ENCODE measurements at places on chromosomes 6 and 20. TPM values are rescaled to one million over a fixed set of nuclear protein-coding genes. Genes with fewer than 3 reads are reported as not detected.

Gene SLC17A4
- total RNA-seq = not detected

Gene TBX18
- total RNA-seq = 27.1 TPM

Gene RCAN2
- 8.0 TPM for total RNA-seq

Gene MACROD2
- total RNA-seq = 1.3 TPM

Gene SDHAF4
- total RNA-seq = 8.0 TPM

Gene FAM209B
- total RNA-seq = not detected

Gene PDE7B
- total RNA-seq = 23.9 TPM

Gene SMIM28
- not detected for total RNA-seq

Gene NKX2-4
- total RNA-seq = not detected

Gene RPN2
- 159 TPM for total RNA-seq

Gene MATN4
- not detected for total RNA-seq

Gene RAET1L
- total RNA-seq = not detected

Gene LCA5
- total RNA-seq = 12.1 TPM

Gene FOXS1
- total RNA-seq = not detected

Gene RSPH4A
- 0.82 TPM for total RNA-seq

Gene TTK
- 35.9 TPM for total RNA-seq

Gene ERVFRD-1
- total RNA-seq = not detected

Gene DACT2
- total RNA-seq = 0.98 TPM

Gene ZSCAN23
- 12.0 TPM for total RNA-seq

Gene PMEPA1
- 1.4 TPM for total RNA-seq

Gene TFEB
- total RNA-seq = 6.8 TPM

Gene MOXD1
- total RNA-seq = 78.8 TPM

Gene FUT9
- not detected for total RNA-seq

Gene COL11A2
- total RNA-seq = 0.74 TPM

Gene KHDC1L
- not detected for total RNA-seq

Gene GHRH
- total RNA-seq = not detected

Gene GRIK2
- 8.9 TPM for total RNA-seq

Gene LST1
- total RNA-seq = not detected

Gene FOXC1
- total RNA-seq = 15.7 TPM

Gene MCHR2
- total RNA-seq = not detected

Gene TMC2
- total RNA-seq = not detected

Gene RPS6KA2
- 89.7 TPM for total RNA-seq

Gene OLIG3
- total RNA-seq = 0.74 TPM

Gene ANGPT4
- total RNA-seq = not detected

Gene MAK
- total RNA-seq = not detected

Gene COL12A1
- 342 TPM for total RNA-seq

Gene TMEM217
- total RNA-seq = 0.09 TPM

Gene SLC17A3
- total RNA-seq = 1.1 TPM

Gene EIF2S2
- total RNA-seq = 223 TPM

Gene TMEM244
- total RNA-seq = not detected

Gene HSPA12B
- 0.18 TPM for total RNA-seq

Gene DAAM2
- total RNA-seq = 3.4 TPM

Gene SEMG1
- not detected for total RNA-seq

Gene NRSN1
- not detected for total RNA-seq

Gene PSMB1
- total RNA-seq = 96.8 TPM
